Hematopoietic multipotent progenitor cell (in vitro differentiated cells): ENCODE measurements at places on chromosomes 5 and 9. TPM values are rescaled to one million over a fixed set of nuclear protein-coding genes. Genes with fewer than 3 reads are reported as not detected.

PTCD2 gene
- 5.1 TPM for total RNA-seq

ARHGEF39 gene
- 1.3 TPM for total RNA-seq

ORM2 gene
- not detected for total RNA-seq

CDH9 gene
- 2.7 TPM for total RNA-seq

TMOD1 gene
- total RNA-seq, result 1.6 TPM

SLC28A3 gene
- under 0.01 TPM for total RNA-seq

- no peak for DNase-seq
These were observed 35.6 kb downstream of the TNFSF8 start for GRCh38 chr9:114894609-114895433.

GRCh38 chr5:172410160-172410559 lies 44.2 kb downstream of the SH3PXD2B start:
- peak; percentile 91 for DNase-seq

GRCh38 chr9:130288926-130289690 lies 23.5 kb downstream of the HMCN2 start:
- DNase-seq, result no peak

DNA sequence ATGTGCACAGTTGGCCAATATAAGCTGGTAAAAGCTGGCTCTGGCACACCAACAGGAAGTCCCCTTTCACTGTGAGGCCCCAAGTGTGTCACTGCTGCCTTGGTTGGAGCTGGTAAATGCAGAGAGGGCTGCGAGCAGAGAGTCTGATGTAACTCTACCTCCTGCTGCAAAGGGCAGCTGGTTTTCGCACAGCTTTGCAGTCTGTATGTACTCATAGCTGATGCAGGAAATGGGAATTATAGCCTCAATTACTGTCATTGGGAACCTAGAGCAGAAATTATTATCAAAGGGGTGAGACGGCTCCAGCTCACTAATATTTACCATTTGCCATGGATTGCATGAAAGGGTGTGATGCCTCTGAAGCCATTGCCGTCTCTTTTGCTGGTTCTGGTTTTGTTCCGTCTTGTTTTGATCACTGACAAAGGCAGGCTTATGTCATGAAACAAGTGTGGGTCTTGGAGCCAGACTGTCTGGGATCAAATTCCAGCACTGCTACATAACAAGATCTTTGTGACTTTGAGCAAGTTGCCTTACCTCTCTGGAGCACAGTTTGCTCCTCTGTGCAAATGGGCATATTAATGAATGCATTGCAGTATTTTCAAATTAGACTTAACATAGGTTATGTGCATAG lies 124.3 kb upstream of the SLC25A48 start:
- DNase-seq, result no peak

- DNase-seq, result no peak
These were observed 31.5 kb upstream of the TMED7 start for GRCh38 chr5:115657125-115657880.

- DNase-seq, result no peak
These were observed 166.7 kb downstream of the ZDHHC21 start for GRCh38 chr9:14526504-14526903.

DNA sequence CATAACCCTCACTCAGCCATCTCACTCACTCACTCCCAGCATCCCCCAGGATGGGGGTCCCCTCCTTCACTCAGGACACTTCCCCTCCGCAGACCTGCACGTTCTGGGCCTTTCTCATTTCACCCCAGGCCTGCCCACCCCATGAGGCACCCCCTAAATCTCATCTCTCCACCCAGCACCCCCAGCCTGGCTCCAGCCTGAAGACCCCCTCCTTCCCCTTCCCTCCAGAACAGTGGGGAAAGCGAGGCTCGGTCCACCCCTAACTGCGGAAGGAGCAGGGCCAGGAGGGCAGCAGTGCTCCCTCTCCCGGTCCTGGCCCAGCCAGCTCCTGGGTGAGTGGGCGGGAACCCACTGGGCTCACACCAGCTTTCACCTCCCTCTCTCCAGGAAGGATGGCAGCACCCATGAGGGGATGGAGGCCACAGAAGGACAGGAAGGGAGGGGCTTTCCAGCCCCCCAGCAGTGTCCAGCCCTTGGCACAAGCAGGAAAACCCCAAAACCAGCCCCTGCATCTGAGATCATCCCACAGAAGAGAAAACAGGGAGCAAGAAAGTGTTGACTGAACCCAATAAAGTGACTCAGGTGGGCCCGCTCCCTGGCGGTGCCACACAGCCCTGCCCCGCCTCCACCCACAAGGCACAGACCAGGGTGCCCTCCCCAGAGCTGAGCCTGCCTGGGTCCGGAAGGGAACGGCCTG lies 55.0 kb downstream of the LRSAM1 start:
- no peak for DNase-seq

GRCh38 chr5:57177479-57178156 lies 3.8 kb downstream of the GPBP1 start:
- DNase-seq, result no peak

GRCh38 chr9:124844291-124844690 lies 9.0 kb upstream of the WDR38 start:
- no peak for DNase-seq

DNA sequence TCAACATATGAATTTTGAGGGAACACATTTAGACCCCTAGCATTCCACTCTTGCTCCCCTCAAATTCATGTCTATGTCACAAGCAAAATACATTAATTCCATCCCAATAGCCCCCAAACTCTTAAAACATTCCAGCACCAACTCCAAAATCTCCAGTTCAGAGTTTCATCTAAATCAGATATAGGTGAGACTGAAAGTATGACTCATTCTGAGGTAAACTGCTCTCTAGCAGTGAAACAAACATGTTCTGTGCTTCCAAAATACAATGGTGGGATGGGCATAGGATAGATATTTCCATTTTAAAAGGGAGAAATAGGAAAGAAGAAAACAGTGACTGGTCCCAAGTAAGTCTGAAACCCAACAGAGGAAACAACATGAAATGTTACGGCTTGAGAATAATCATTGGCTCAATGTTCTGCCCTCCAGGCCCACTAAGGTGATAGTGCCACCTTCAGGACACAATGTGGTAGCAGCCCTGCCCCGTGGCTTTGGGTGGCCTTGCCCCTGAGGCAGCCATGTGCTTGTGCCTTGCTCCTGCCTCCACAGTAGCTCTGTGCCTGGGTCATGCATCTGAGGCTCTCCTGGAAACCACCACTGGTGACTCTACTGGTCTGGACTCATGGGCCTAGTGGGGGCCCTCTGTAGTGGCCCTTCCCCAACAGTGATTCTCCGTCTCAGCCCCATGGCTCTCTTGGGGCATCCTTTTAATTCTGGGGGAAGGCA lies 36.4 kb upstream of the IPPK start:
- peak; percentile 48 for DNase-seq

GRCh38 chr5:32076699-32077695 lies 97.1 kb downstream of the GOLPH3 start:
- DNase-seq, result no peak

DNA sequence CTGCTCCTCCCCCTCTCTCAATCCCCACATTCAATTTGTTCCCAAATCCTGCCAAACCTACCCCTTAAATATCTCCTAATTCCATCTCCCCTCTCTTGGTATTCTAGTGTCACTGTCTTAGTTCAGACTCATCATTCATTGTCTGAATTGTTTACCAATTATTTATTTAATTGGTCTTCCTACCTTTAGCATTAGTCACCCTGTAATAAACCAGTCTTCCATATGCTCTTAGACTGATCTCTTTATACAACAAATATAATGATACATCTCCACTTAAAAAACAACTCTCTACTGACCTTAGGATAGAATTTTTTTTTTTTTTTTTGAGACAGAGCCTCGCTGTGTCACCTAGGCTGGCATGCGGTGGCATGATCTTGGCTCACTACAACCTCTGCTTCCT lies 51.4 kb downstream of the RFK start:
- no peak for DNase-seq

GRCh38 chr5:166671811-166672210 lies 1619.6 kb upstream of the WWC1 start:
- DNase-seq, result no peak

DNA sequence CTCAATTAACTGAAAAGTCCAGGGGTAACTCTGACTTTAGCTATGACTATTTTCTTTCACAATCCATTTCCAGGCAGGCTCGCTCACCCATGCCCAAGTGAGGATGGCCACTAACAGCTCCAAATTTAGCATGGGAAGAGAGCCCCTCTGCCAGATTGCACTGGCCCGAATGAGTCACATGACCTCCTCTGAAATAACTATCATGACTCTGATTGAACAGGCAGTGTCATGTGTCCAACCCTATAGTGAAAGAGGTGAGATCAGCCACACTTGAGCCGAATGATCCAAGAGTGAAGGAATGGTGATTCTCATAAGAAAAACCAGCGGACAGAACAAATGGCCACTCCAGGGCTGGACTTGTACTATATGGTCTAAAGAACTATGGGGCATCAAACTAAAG lies 242.3 kb downstream of the NSG2 start:
- no peak for DNase-seq
